ENCODE measurements at places on chromosomes 6 and 20.
A peak's percentile ranks its signal among the peaks of the same experiment; 100 is the strongest.

GRCh38 chr6:14258695-14259593 lies 141.4 kb downstream of the CD83 start:
- DNase-seq: no peak

- DNase-seq: no peak
These were observed 162.7 kb downstream of the TBC1D7 start for GRCh38 chr6:13165502-13166172.

DNA sequence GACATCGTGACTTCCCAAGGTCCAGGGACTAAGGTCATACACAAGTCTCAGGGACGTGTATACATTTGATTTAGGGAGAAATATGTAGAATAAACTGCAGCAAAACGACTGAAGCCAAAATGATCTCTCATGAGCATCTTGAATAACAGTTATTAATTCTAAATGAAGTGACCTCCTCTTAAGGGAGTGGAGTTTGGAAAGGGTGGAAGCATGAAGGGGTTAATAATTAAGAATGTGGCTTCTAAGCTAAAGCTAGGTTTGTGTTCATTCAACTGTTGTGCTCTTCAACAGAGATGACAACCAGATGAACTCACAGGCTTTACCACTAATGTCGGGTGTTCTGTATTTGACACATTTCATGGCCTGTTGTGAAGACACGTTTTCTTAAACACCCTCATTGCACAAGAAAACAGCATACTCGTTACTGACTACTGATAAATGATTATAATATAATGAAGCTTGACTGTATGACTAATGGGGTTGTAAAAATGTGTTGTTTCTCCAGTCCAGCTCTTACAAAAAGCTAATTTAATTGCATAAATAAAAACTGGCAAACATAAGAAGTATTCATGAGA lies 1.5 kb downstream of the PPP1R14C start:
- no peak for DNase-seq

GRCh38 chr6:119148098-119148824 lies 69.8 kb upstream of the FAM184A start:
- DNase-seq: no peak

- DNase-seq: no peak
These were observed 3.4 kb downstream of the BNIP5 start for GRCh38 chr6:36333171-36333895.

DNA sequence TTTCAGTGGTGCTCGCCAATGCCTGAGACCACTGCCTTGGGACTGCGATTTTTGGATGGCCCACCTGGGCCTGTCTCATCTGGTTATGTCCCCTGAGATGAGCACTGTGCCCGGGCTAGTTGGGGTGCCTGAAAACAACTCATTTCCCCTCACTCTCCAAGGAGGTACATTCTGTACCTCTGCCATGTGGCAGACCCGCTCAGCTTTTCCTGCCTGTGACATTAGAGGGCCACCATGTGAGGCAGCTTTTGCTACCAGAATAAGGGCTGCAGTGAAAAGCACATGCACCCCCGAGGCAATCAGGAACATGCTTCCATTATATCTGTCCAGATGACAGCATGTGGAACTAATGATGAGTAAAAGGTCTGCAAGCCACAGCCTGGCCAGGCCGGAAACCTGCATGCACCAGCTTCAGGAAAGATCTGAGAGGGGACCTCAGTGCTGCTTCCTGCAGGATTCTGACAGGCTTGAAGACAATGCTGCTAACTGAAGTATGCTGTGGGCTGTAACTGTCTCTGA lies 11.3 kb upstream of the SRSF6 start:
- DNase-seq: no peak

DNA sequence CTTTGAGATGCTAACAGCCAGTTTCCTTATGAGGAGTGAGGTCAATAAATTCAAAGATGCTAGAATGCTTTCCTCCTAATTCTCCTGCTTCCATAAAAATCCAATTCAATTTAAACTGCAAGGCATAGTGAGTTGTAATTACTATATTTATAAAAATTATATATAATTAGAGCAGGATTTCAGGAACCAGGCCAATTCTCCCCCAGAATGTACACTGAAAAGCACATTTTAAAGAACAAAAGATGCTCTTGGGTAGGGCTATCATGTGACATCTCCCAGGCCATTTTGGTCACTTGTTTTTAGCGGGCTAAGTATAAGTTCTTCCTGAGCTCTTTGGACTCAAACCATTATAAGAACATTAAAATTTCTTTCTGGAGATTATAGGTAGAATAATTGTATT lies 195.7 kb upstream of the KCNG1 start:
- DNase-seq: no peak

- DNase-seq: no peak
These were observed 20.9 kb downstream of the GPR63 start for GRCh38 chr6:96816301-96816817.

DNA sequence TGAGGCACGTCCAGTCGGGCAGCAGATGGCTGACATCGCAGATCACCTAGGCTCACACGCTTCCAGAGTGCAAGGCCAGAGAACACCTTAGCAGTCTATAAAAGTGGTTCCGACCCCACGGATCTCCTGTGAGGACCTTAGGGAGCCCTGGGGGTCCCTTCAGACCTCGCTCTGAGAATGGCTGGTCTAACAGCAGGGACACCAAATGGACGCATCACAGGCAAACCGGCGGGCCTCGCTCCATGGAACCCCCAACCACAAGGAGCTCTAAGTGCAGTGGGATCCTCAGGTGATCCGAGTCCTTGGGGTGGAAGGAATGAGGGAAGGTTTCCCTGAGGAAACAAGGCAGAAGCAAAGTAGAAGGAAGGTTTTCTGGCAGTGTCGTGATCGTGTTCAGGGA lies 135.4 kb downstream of the SMOC2 start:
- DNase-seq: no peak

GRCh38 chr6:50141100-50141499 lies 91.4 kb upstream of the DEFB112 start:
- DNase-seq: no peak

DNA sequence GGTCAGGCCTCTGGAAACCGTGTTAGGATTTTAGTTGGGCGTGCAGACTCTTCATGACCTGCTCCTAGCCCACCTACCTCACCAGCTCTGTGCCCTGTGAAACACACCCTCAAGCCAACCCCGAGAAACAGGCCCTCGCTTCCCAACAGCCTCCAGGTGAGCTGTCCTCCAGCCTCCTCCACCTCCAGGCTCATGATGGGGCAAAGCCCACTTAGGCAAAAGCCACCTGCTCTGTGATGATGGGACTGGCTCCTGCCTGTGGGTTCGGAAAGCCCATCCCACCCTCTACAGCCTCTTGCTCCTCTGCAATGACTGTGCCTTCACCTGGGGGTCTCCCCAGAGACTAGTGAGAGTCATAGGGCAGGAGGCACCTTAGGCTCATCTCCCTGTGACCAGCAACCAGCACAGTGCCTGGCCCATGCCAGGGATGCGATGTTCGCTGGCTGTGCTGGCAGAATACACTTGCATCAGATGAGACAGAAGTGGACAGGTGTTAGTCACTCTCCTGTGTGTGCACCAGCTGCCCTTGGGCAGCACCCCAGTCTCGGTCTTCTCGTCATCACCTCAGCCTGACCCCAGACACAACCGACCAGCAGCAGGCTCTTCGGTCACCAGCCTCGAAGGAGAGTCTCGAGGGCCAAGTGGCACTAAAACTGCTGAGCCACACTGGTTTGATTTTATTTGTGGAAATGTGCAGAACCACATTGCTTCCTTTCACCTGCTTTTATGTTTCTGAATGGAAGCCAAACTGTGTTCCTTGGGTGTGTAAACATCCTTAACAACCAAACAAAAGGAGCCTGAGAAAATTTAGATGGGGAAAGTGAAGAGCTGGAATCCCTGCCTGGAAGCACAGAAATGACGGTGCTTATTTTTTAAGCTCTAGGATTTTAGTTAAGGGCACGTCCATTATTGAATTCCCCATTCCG lies 10.7 kb downstream of the PXDC1 start:
- DNase-seq: no peak

- DNase-seq: no peak
These were observed 392.4 kb upstream of the HS3ST5 start for GRCh38 chr6:114735025-114735735.

- DNase-seq: no peak
These were observed 1001.9 kb upstream of the FLRT3 start for GRCh38 chr20:15339264-15339663.

GRCh38 chr6:161586887-161587286 lies 313.0 kb upstream of the AGPAT4 start:
- DNase-seq: no peak

- no peak for DNase-seq
These were observed 173.3 kb upstream of the RSPO3 start for GRCh38 chr6:126945150-126945685.

- no peak for DNase-seq
These were observed 17.8 kb upstream of the COL19A1 start for GRCh38 chr6:69848552-69848951.

DNA sequence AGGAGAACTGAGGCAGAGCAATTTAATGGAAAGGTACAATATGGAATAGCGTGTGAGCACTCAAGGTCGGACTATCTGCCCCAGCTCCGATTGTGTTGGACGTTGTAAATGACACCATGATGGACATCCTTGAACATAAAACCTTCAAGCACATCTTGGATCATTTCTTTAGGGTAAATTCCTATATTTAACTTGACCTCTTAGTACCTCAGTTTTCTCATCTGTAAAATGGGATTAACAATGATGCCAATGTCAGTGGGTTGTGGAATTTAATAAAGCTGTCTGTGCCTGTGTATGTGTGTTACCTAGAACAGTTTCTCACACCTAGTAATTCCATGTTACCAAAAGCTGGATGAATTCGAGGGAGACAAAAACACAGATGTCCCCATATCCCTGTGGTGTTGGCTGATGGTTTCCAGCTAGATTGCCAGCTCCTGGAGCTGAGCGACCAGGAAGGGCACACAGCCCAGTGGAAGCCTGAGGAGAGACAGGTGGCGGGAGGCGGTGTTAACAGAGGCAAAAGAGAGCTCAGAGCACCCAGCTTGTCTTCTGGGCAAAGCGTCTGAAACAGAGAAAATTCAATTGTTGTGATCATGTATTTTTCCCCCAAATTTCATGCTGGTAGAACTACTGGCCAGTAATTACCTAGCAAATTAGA lies 32.6 kb downstream of the MDFI start:
- DNase-seq: no peak

GRCh38 chr6:54404791-54405190 lies 96.5 kb downstream of the TINAG start:
- no peak for DNase-seq

DNA sequence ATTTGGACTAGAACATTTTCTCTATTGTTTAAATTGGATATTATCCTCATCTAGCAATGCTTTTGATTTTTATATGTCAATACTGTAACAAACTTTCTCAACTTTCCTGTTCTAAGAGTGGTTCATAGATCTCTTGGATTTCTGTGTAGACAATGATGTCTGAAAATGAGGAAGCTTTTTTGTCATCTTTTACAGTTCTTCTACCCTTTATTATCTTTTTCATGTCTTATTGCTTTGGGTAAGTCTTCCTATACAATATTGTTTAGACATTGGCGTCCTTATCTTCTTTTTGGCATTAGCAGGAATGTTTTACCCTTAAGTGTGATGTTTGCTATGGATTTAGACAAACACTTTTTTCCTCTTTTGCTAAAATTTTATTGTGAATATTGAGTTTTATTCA lies 91.5 kb upstream of the MTHFD1L start:
- no peak for DNase-seq

DNA sequence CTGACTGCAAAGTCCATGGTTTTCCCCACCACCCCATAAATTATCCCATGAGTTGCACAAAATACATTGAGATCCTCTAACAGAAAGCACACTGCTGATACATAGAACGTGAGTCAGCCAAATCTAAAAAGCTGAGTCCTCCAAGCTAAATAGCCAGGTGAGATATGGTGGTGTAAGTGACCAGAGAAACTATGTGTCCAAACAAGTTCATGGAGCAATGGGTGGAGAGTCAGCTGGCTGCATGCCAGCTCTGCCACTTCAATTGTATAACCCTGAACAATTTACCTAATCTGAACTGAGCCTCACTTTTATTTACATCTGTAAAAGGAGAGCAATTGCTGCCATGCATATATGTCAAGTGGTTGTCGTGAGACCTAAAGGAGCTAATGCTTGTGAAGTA lies 9.7 kb downstream of the SNAP25 start:
- DNase-seq: no peak

- no peak for DNase-seq
These were observed 12.4 kb upstream of the F13A1 start for GRCh38 chr6:6332811-6333244.

- no peak for DNase-seq
These were observed 31.0 kb downstream of the ADAT2 start for GRCh38 chr6:143419526-143419925.

DNA sequence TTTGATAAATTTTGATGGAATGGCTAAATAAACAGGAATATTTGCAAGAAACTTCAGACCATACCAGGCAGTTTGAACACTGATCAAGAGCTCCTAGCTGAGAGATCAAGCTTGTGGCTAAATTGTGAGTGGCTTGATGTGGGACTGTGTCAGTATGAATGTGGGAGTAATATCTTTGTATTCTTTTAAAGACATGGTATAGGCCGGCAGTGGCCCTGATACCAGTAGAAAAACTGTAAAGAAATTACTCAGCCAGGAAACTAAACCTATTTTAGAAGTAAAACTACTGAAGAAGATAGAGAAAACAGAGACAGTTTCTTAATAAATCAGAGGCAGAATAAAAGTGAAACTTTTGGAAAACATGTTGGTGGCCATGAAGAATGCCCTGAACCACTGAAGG lies 608.4 kb upstream of the SYNCRIP start:
- DNase-seq: no peak

DNA sequence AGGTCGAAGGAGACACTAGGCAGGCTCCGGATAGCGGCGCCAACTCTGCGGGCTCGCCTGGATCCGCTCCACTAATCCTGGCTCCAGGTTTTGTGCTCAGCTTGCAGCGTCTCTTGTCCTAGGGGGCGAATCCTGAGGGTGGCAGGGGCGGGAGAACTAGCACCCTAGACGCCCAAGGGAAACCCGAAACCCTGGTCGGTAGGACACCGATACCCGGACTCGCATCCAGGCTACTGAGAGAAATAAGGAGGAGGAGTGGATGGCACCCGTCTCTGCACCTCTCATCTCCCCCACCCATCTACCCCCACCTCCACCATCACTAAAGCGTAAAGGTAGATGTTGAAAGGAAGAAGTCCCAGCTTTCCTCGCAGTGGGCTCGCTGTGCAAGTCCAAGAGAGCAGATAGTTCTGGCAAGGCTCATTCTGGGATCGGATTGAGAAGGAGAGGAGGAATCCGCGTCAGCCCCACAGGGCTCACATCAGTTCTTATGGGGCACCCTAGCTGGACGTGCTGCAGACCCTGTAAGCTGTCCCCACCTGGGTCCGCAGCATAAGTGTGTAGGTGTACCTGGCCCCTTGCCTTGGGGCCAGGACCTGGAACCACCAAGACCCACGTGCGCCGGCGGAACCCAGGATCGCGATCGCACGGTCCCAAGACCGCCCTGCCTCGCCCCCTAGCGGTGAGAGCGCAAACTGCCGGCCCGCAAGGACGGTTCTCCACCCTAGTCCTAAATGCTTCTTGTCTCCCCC lies 6.9 kb downstream of the SLC32A1 start:
- DNase-seq: peak; percentile 45

GRCh38 chr6:156060013-156060412 lies 604.4 kb upstream of the NOX3 start:
- DNase-seq: no peak

DNA sequence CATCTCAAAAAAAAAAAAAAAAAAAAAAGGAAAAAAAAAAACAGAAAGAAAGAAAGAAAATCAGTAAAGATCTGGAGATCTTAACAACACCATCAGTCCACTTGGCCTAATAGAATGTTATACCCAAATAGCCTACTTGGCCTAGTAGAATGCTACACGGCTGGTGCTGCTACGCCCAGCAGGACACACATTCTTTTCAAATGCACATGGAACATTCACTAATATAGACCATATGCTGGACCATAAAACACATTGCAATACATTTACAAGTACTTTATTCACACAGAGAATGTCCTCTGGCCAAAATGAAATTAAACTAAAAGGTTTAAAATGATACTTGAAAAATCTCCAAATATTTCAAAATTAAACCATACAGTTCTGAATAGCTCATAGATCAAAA lies 80.0 kb upstream of the TNFAIP3 start:
- no peak for DNase-seq

Measured in stimulated activated CD4-positive, alpha-beta T cell treated with anti-CD3 and anti-CD28 coated beads, TNF-alpha, amount 100 ng/mL, for 1 hour (primary cell).